ENCODE measurements at places on chromosomes 1 and 21.
A peak's percentile ranks its signal among the peaks of the same experiment; 100 is the strongest.

- H3K36me3 ChIP-seq, result no peaks in the 10 kb centered on the region
- H3K27ac ChIP-seq, result no peak overlapping the region
- H3K4me3 ChIP-seq, result no peak overlapping the region
- no peak for DNase-seq
- H3K27me3 ChIP-seq, result no peaks in the 10 kb centered on the region
- no peaks in the 10 kb centered on the region for H3K4me1 ChIP-seq
Observed at GRCh38 chr1:115432061-115432460, 94.0 kb upstream of the NGF start.

GRCh38 chr1:97936976-97937375 lies 16.1 kb upstream of the DPYD start:
- no peaks in the 10 kb centered on the region for H3K36me3 ChIP-seq
- H3K27ac ChIP-seq, result no peak overlapping the region
- no peaks in the 10 kb centered on the region for H3K4me1 ChIP-seq
- no peaks in the 10 kb centered on the region for H3K27me3 ChIP-seq
- DNase-seq, result no peak
- H3K4me3 ChIP-seq, result no peak overlapping the region

DNA sequence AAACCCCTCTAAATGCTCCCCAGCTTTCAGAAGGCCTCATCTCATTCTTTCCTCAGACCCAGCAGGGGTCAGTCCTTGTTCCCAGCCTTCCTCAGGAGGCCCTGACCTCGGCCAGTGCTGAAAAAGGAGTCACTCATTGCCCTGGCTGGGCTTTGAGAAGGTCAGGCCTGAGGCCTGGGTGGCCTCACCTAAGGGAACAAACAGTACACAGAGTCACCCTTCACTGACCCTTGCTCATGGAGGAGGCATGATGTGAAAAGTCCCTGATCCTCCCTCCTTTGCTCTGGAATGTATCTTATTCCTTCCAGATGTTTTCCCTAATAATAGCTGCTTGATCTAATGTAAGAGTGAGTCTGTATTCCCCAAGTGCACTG lies 117.7 kb upstream of the SLC44A3 start:
- H3K27me3 ChIP-seq, result no peaks in the 10 kb centered on the region
- peak; percentile 31 for DNase-seq
- peaks cover 10% of the 10 kb centered on the region for H3K4me1 ChIP-seq
- no peak overlapping the region for H3K27ac ChIP-seq

DNA sequence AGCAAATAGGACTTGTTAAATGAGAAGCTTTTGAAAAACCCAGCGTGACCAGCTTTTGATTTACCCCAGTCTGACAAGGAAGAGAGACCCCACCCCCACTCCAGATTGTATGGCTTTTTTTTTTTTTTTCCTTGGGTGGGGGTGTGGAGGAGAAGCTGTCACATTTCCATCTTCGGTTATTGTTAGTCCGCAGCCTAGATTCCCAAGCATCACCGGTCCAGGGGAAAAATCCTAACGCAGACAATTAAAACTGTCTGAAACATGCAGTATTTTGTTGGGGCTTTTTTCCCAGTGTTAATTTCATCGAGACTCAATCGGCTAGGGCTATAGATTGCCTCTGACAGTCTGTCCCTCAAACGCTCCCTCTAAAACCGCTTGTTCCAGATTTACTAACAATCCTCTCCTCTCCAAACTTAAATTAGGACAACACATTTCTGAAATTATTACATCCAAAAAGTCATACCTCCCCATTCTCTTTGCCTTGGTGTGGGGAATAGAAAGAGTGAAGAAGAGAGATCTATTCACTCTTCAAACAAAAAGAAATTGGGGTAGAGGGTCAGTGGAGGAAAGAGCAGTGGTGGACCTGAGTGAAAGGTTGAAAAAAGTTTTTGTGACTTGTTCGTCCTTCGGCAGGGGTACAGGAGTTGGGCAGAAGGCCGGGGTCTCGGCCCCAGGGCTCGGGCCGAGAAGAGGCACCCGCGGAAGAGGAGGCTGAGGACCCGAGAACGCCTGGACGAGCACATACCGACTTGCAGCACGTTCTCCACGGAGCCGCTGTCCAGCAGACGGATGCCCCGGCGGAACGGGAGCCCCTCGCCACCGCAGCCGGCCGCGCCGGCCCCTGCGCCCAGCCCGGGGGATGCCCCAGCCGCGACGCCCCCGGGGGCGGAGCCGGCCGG lies 1.1 kb downstream of the ZSWIM5 start:
- no peaks in the 10 kb centered on the region for H3K27me3 ChIP-seq
- no peaks in the 10 kb centered on the region for H3K36me3 ChIP-seq
- peak overlapping the region; percentile 50 for H3K27ac ChIP-seq

GRCh38 chr21:44723177-44724131 lies 12.1 kb upstream of the TSPEAR start:
- no peaks in the 10 kb centered on the region for H3K36me3 ChIP-seq
- H3K4me1 ChIP-seq, result no peaks in the 10 kb centered on the region
- peaks cover 15% of the 10 kb centered on the region for H3K27me3 ChIP-seq
- no peak overlapping the region for H3K27ac ChIP-seq
- no peak for DNase-seq

DNA sequence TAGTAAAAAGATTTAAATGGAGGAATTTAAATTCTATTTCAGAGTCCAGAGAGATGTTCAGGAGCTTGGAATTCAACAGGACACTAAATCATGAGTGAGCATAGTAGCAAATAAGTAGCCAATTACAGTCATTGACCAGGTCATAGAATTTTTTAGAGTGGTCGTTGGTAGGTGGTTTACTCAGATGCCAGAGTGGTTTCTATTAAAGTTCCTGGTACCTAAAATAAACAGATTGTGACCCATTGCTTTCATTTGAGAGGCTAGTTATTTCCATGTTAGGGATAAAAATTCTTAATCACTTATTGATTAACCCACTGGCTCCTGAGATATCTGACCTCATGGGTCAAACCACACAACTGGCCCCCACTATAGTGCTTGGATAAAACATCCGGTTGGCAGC lies 201.3 kb downstream of the ASTN1 start:
- no peak for DNase-seq
- no peaks in the 10 kb centered on the region for H3K4me1 ChIP-seq
- no peak overlapping the region for H3K4me3 ChIP-seq

DNA sequence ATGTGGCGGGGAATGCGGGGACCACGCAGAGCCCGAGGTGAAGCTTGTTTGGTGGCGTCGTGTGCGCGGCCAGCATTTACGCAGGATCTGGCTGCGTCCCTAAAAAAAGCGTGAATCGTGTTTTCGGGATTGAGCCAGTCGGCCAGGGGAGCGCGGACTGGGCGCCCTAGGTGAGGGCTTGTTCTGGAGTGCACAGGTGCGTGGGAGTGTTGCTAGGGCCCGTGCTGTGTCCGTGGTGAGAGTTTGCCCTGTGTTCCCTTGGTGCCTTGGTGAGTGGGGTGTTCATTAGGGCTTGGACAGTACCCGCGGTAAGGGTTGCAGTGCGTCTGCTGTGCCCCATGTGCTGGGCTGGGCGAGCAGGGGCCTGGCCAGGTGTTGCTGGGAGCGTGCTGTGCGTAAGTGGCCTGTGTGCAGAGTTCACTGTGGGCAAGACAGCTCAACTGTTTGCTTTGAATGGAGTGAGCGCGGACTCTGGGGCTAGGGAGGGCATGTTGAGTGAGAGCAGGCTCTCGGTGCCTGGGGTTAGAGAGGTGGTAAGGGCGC lies 673 bp downstream of the CD46 start:
- H3K4me1 ChIP-seq, result peaks cover 40% of the 10 kb centered on the region
- no peaks in the 10 kb centered on the region for H3K27me3 ChIP-seq
- peak; percentile 70 for DNase-seq
- H3K27ac ChIP-seq, result peak overlapping the region; percentile 91

DNA sequence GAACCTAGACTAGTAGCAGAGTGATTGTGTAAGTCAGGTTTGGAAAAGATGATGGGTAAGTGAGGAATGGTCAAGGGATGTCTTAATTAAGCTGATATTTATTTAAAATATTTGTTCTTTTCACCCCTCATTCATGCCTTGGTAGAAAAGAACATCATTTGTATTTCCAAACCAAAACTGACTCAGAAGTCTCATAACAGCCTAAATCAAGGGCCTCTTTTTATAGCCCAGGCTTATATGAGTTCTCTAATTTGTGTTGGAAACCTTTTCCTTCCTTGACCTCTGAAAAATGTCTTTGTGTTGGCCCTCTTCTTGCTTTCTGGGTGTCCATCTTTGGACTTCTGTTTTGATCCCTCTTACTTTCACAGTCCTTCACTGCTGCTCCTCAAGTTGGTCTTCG lies 1428.2 kb downstream of the MRPL39 start:
- no peaks in the 10 kb centered on the region for H3K36me3 ChIP-seq
- no peaks in the 10 kb centered on the region for H3K4me1 ChIP-seq
- no peak for DNase-seq
- H3K27me3 ChIP-seq, result no peaks in the 10 kb centered on the region

DNA sequence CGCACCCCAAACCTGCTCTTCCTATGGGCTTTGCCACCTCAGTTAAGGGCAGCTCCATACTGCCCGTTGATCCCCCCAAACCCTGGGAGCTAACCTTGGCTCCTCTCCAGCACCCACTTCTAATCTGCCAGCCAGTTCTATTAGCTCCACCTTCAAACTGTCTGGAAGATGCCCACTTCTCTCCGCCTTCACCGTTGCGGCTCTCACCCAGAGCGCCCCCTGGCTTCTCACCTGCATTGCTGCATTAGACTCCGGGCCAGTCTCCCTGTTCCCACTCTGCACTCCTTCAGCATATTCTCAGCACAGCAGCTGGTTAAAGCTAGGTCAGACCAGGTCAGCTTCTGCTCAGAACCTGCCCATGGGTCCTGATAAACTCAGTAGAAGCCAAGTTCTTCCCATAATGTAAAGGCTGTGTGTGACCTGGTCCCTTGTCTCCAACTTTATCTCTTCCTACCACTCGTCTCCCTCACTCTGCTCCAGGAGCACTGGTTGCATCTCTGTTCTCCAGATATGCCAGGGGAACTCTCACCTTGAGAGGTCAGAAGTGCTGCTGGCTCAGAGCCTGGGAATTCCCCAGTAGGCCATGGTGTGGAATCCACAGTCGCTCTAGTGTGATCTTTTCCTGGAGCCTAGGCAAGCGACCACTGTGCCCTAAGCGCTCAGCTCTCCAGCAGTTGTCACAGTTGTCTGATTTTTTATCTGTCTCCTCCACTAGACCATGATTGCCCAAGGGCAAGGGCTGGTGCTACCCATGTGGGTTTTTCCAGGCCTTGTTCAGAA lies 150.3 kb downstream of the HMGB4 start:
- no peaks in the 10 kb centered on the region for H3K4me1 ChIP-seq
- no peak overlapping the region for H3K27ac ChIP-seq
- no peaks in the 10 kb centered on the region for H3K36me3 ChIP-seq
- H3K4me3 ChIP-seq, result no peak overlapping the region
- H3K27me3 ChIP-seq, result no peaks in the 10 kb centered on the region
- peak; percentile 60 for DNase-seq

Measured in thyroid gland (tissue), 4 donors.